ENCODE measurements at places on chromosomes 3 and 15.

GRCh38 chr3:32483772-32484171 lies 18.9 kb downstream of the CMTM6 start:
- no peak for DNase-seq

DNA sequence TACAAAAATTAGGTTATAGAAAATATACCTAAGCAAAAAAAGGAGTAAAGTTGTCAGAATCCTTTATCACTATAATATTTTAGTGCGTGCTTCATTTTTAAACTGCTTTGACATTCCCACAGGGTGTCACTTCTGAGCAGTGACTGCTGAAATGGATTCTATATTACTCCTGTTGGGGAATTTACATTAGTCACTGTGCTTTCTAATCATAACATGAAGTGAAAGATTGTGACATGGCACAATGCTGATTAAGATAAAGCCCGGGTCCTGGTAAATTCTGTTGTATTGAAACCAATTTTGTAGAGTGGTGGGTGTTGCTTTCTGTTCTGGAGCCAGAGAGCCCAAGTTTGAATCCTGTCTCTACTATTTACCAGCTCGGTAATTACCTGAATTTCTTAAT lies 36.4 kb upstream of the EHHADH start:
- no peak for DNase-seq

- DNase-seq: no peak
These were observed 209.2 kb downstream of the NSUN3 start for GRCh38 chr3:94272016-94272415.

- no peak for DNase-seq
These were observed 42.1 kb downstream of the ZNF654 start for GRCh38 chr3:88101142-88101541.

DNA sequence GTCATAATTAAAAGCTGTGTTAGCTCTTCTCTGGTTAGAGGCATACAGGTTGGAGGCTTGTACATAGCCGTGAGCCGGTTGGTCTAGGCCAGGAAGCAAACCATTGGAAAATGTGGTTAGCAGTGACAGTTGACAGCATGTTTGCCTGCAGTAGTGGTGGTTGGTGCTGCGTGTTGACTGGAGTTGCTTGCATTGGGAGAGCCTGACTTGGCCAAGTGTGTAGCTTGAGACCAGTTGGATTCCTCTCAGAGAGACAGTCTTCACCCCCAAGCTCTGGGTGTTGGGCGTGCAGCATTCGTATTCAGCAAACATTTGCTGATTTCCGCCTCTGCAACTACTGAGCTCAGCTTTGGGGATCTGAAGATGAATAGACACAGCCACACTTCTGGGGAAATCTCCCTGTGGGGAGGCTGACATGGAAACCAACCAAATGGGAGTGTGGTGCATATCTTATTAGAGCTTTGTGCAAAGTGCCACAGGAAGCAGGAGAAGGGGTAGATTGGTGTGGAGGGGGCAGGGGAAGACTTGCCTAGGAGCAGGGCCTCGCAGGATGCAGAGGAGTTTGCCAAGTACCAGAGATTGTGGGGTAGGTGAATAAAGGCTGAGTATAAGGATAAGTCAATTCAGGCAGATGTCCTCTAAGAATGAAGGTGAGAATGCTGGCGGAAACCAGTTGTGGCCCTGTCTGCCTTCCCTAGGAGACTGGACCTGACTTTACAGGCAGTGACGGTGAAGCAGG lies 83.5 kb downstream of the IGF1R start:
- no peak for DNase-seq

DNA sequence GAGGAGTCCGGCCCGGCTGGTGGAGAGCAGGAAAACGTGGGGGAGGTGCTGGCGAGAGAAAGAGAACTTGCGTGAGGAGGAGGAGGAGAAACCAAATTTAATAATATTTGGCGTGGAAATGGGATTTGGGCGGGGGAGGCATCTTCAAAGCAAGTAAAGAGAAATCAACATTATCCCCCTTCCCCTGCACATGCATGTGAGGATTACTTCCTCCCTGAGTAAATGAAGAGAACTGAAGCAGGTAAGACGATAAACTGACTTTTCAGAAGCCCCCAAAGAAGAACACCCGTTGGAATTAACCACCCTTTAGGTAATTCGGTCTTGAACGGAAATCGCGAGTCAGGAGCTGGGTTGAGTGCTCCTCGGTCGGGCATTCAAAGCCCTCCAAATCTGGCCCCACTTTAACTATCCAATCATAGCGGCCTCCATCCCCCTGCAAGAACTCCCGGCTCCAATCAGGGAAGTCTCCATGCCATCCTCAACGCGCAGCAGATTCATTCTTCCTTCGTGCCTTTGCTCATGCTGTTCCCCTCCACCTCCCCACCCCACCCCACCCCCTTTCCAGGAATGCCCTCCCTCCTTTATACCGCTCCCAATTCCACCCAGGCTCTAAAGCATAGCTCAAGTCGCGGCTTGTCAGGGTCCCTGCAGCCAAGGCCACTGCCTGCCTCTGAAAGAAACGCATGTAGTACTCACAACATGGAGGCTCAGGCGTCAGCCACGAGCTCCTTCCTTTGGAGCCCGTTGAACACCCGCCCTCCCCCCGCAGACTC lies 545 bp upstream of the RFX7 start:
- DNase-seq: peak; percentile 67

DNA sequence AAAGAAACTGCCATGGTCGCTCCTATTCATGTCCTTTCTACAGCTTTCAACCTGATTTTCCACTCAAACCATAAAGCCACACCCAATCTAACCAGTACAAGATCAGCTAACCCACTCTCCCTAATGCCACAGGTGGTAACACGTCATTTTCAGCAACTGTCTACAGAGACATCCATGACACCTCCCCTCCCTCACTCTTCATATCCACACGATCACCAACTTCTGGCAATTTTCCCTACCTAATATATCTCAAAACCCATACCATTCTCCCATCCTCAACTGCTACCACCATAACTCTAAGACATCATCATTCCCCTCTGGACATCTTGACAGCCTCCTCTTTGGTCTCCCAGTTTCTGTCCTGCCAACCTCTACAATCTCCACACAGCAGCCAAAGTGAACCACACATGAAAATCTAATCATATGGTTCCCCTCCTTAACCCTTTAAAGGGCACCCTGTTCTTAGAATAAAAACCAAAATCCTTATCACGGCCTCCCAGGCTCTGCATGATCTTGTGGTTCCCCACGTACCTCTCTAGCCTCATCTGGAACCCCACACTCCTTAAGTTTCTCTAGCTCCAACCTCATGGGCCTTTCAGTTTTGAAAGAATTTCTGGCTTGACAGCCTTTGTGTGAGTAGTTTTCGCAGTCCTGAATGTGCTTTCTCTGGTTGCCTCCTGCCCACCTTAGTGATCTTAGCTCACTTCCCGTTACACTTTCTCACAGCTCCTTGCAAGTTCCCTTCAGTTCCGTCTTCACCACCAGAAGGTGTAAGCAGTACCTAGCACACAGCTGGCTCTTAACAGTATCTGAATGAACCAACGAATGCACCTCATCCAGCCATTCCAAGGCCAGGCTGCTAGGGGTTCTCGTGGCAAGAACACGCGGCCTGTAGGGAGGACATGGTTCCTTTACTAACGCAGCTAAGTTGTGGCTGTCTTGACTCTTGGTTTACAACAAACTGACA lies 33.4 kb downstream of the SPINK8 start:
- no peak for DNase-seq

- no peak for DNase-seq
These were observed 64.4 kb downstream of the GTPBP8 start for GRCh38 chr3:113055201-113055600.

GRCh38 chr15:66288551-66289185 lies 4.7 kb upstream of the DIS3L start:
- no peak for DNase-seq

GRCh38 chr3:66673293-66673692 lies 172.5 kb upstream of the LRIG1 start:
- no peak for DNase-seq

DNA sequence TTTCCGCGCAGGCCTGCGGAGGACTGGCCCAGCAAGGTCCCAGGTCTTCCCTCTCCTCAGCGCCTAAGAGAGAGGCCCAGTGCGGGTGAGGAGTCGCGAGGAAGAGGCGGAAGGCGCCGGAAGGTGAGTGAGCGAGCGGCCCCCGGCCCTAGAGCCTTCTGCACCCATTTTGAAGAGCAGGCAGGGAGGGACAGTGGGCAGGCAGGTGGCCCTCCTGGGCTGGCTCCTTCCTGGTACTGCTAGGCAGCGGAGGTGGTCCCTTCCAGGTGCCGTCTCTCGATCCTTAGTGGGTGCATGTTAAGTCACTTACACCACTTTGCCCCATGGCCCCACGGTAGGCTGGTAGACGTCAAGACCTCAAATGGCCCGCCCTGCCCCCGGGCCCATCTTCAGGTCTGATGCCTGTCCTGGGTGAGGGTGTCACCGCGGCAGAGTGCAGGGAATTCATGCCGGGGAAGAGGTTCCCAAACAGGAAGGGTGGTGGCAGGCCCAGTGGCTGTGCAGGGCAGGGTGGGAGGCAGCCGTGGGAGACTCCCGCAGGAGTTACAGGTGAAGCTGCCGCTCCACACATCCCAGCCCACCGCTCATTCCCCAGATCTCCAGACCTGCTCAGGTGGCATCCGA lies 14.4 kb downstream of the PAK6 start:
- no peak for DNase-seq

- no peak for DNase-seq
These were observed 94.3 kb downstream of the AQP9 start for GRCh38 chr15:58232281-58233065.

DNA sequence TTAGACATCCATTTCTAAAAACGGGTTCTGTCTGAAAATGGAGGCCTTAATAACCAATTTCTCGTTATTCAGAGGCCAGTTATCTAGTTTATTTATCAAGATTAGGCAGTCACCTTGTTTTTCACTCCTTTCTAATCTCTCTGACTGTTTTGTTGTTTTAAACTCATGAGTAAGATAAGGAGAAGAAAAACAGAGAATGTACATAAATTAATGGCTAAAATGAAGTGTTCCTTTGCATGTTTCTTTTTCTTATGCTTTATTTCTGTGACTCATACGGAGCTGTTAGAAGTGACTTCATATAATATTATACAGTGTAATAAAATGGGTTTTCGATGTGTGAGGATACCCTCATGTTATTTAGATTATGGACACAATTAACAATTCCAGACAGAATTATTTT lies 22.0 kb downstream of the NEO1 start:
- no peak for DNase-seq

DNA sequence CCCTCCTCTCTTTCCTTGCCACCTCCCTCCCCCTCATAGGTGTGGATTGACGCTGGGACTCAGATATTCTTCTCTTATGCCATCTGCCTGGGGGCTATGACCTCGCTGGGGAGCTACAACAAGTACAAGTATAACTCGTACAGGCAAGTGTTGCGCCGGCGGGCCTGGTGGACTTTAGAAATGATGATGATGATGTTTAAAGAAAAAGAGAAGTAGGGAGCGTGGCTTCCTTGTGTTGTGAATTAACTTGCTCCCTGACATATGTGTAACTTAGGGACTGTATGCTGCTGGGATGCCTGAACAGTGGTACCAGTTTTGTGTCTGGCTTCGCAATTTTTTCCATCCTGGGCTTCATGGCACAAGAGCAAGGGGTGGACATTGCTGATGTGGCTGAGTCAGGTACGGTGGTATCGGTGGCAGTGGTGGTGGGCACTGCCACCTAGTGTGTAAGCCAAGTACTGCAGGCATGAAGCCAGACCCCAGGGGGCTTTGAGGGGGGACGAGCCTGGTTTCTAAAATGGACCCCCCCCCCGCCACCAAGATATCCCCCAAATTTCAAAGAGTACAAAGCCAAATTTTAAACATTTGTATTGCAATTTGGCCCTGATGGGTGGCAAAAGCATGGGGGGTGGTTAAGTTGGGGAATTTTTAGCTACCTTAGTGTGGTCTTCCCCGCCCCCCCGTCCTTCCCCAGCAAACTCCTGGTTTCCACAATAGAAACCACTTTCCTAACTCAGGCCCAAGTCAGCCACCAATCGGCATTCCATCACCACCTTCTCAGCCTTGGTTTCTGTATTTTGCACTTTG lies 65.6 kb downstream of the SLC6A6 start:
- peak; percentile 43 for DNase-seq

DNA sequence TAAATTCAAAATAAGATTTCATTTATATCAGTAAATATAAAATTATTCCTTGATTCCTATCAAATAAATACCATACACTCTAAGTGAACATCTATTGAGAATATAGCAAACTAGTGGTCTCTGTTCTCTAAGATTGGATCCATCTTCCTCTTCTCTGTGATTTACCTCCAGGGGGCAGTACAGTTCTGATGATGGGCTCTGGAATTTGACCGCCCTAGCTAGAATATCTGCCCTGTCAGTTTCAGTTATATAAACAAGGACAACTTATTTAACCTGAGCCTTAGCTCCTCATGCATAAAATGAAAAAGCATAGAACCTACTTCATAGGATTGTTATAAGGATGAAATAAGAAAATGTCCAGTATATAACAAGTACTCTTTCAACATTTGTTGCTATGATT lies 171.1 kb upstream of the CCDC54 start:
- peak; percentile 57 for DNase-seq

DNA sequence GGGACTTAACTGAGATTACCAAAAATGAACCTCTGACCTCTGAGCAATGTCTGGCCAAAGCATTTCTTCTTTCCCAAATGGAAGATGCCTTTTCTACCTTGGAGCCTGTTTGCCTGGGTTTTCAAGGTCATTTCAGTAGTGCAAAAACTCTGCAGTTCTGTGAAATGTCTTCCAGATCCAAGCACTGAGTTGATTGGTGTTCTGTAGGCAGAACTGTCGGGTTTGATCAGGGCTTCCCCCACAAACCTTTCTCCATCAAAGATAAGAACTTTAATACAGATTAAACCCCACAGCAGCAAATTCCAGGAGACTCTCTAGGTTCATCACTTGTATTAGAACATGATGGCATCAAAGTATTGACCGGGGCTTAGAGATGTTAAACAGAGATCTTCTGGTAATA lies 192.7 kb upstream of the TOPAZ1 start:
- DNase-seq: no peak

- DNase-seq: no peak
These were observed 49.5 kb downstream of the TBL1XR1 start for GRCh38 chr3:177147790-177148189.

DNA sequence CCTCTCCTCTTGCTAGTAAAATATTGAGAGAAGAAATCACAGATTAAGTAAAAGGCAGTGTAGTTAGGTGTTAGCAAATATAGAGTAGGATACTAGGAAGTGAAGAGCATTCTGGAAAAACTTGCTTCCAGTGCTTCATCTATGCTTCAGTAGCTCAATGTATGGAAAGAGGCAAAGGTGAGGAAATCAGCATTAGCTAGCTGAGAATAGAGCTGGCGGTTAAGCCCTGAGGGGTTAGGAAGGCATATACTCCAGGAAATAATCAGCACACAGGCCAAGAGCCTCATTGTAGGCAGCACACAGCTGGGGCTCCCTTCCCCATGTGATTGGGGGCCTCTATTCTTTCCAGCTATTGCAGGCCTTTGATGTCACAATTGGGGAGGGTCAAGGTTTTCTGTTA lies 13.8 kb downstream of the RCCD1 start:
- DNase-seq: no peak

DNA sequence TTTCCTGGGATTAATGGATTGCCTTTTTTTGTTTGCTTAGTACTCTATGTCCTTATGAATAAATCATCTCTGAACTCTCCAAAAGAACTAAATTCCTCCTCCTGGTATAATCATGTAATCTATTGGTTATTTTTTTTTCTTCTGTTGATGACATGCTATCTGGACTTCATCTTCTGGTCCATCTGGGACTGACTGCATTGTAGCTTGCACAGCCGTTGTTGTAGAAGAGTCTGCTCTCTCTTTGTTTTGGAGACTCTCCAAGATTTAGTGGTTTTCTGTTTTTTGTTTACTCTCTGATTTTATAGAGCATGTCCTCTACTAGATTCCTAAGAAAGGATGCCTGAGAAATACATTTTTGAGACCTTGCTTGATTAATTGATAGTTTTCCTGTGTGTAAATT lies 19.1 kb downstream of the IREB2 start:
- DNase-seq: peak; percentile 51
